SHP77 (cell line): ENCODE measurements at places on chromosomes 1 and 21.

- peak; percentile 47 for DNase-seq
Observed at GRCh38 chr1:221435504-221435904, 306.4 kb downstream of the DUSP10 start.

DNA sequence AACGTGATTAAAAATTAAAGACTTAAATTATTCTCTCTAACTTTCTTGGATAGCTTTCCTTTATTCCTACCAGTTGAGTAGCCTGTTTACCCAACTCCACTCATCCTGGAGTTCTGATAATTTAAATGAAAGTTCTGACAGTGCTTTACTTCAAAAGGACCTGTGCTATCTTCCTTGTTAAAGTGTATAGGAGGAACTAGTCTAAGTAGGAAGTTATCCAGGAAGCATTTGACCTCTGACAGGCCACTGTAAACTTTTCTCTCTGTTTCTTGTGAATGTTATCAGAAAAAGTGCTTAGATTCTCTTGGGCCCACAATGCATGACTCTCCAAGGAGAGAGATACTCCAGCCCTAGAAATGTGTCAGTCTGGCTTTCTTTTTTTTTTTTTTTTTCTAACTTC lies 9.2 kb downstream of the UAP1 start:
- DNase-seq: no peak

DNA sequence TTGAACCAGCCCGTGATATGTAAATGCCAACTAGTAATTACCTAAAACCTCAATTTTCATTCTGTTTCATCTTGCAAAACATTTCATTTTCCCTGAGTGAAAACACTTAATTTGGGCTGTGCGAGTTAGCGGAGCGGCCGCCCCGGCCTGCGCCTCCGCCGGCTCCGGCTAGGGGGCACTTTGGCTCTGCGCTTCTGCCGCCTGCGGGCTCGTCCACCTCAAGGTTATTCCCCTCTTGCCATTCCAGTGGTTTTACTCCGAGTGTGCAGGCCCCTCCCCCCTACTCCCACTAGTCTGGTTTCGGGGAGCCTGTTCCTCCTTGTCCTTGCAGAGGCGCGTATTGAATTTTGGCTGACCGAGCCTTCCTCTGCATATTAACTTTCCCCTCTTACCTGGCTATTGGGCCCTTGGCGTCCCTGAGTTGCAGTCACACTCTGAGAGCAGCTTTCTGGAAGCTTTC lies 55.6 kb downstream of the PEX14 start:
- no peak for DNase-seq

- no peak for DNase-seq
Observed at GRCh38 chr1:66489151-66489550, 44.8 kb upstream of the SGIP1 start.

DNA sequence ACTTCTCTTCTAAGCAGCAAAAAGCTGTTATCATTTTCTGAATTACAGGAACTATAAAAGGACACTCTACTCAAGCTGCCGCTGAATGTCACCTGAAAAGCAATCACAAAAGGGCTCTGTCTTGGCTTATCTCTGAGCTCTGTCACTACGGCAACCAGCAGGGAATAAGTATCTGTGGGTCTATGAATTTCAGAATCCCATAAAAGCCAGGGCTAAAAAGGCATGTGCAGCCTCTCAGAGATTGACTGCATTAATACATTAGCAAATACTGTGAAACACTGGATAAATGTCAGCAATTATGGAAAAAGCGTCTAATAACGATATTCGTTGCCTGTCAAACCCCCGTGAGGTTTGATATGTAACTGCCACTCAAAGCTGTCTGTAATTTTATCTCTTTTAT lies 210.2 kb upstream of the DMRTA2 start:
- no peak for DNase-seq

GRCh38 chr1:155086128-155086741 lies 7.6 kb downstream of the EFNA3 start:
- peak; percentile 53 for DNase-seq

DNA sequence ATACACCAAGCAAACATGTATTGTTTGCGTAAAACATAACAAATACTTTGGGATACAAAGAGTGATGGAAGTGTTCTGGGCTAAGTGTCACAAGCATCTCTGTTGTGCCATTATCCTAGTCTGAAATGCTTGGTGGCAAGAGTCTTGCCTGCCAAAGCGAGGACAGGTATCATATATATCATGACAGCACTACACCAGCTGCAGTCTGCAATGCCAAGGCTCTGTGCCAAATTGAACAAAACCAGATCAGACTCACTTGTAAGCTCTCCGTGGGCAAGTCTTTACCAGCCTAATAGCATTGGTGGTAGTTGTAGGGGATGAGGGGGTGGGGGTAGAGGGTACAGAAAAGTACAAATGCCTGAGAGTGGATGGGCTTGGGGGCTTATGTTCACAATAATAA lies 119.2 kb downstream of the RWDD3 start:
- peak; percentile 78 for DNase-seq

DNA sequence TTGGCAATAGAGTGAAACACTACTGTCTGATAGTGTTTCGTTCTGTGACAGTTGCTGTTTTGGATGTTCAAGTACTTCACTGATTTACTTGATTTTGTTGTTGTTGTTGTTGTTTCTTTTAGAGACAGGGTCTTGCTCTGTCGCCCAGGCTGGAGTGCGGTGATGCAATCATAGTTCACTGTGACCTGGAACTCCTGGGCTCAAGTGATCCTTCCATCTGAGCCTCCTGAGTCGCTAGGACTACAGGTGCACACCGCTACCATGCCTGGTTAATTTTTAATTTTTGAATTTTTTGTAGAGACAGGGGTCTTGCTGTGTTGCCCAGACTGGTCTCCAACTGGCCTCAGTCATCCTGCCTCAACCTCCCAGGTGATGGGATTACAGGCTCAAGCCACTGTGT lies 2.3 kb downstream of the ATF6 start:
- DNase-seq: no peak
